ENCODE measurements at places on chromosomes 12 and 14.
A peak's percentile ranks its signal among the peaks of the same experiment; 100 is the strongest.

DNA sequence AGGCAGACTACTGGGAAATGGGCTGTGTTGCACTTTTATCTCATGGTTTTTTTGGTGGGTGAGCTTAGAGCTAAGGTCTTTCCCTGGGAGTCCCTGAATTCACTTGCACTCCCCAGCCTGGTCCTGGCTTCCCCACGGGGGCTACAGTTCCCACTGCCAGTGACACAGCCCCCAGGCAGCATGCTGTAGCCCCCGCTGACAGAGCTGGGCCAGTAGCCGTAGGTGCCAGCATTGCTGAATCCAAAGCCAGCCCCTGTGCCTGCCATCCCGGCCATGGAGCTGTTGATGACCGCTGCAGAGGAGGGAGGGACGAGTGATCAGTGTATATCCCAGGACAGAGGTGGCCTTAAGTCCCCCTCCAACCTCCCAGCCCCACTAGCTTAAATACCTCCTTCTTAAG is 6.9 kb upstream of the KRT72 start:
- no peak for DNase-seq

- DNase-seq = no peak
Observed at GRCh38 chr12:32471591-32472001, 72.2 kb downstream of the FGD4 start.

GRCh38 chr12:21500786-21501257 is 613 bp downstream of the RECQL start:
- DNase-seq = no peak

DNA sequence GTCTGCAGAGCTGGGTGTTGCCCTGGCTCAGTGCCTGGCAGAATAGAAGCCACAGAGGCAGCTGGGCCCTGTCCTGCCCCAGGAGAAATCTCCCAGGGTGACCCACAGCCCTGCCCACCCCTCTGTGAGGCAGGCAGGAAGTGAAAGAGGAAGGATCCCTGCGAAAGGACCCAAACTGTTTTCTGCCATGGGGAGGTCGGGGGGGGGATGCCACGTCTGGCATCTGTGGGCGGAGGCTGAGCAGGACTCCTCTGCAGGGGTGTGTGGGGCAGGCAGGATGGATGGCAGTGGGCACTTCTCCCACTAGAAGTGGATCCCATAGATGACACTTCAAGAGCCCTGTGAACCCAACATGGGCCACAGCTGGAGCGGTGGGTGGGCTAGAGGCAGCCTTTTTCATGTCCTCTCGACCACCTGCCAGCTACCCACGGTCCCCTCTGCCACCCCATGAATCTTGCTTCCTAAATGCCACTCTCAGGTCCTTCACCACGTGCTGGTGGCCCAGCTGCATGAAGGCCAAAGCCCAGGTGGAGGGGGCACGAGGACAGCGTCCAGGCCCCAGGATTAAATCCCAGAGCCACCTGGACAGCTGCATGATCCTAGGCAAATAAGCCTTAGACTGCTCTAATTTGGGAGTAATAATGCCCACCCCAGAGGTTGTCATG is 3.6 kb downstream of the PAPLN start:
- no peak for DNase-seq

GRCh38 chr14:104174051-104174450 is 35.7 kb downstream of the KIF26A start:
- DNase-seq = no peak

- DNase-seq = no peak
Observed at GRCh38 chr12:126773491-126773890, 1493.5 kb upstream of the TMEM132C start.

GRCh38 chr12:49515266-49515665 is 23.6 kb upstream of the KCNH3 start:
- DNase-seq = no peak

DNA sequence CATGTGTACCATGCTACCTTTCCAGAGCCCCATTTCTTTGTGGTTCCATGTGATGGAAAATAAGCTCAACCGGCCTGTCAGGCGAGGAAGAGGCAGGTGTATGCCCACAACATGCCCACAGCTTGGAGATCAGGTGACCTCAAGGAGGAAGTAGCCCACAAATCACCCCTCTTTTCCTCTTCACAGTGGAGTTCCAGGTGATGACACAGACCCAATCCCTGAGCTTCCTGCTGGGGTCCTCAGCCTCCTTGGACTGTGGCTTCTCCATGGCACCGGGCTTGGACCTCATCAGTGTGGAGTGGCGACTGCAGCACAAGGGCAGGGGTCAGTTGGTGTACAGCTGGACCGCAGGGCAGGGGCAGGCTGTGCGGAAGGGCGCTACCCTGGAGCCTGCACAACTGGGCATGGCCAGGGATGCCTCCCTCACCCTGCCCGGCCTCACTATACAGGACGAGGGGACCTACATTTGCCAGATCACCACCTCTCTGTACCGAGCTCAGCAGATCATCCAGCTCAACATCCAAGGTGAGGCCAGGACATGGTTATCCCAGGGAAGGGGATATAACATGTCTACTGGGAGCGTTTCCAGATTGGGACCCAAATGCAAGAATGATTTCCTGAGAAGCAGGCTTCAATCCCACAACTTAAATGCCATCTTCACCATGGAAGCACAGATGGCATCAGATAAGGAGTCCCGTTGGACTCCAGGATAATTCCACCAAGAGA is 5.5 kb downstream of the TAPBPL start:
- no peak for DNase-seq

GRCh38 chr12:94240171-94240570 is 91.8 kb downstream of the PLXNC1 start:
- DNase-seq = no peak

DNA sequence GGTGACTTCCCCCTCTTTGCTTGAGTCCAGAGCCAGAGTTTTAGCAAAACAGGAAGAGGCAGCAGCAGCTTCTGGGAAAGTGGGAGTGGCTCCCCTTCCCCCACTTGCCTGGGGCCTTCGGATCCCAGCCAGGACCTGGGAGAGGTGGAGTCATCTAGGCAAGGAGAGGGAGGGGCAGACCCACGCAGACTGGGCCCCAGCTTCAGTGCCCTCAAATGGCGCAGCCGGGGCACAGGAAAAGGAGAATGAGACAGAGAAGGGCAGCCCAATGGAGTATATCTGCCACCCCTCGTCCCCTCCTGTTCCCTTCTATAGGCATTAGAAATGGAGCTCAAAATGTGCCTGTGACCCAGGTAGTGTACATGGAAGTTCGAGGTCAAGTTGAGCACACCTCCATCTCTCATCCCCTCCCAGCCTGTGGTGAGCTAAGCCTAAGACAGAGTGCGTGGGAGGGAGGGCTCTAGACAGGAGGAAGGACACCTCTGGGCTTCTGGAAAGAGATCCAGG is 9.3 kb upstream of the HDAC7 start:
- DNase-seq = no peak

- DNase-seq = peak; percentile 99
Observed at GRCh38 chr12:120317224-120318105, 10.1 kb downstream of the PLA2G1B start.

GRCh38 chr12:5243014-5243413 is 188.9 kb upstream of the NTF3 start:
- no peak for DNase-seq

- DNase-seq = peak; percentile 72
Observed at GRCh38 chr14:23398348-23398747, 9.7 kb downstream of the MYH6 start.

DNA sequence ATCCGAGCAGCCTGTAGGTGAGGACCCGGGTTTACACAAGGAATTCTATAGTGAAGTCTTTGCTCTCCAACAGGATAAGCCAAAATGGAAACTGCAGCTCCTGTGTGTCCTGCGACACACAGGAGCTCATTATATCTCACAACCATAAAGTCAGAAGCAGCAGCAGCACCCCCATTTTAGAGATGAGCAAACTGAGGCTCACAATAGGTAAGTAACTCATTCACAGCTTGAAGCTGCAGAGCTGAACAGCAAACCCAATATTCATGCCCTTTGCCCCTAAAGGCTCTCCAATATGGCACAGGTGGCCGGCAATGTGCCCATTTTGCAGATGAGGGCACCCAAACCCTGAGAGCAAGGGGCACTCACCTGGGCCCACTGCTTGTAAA is 4.6 kb downstream of the NCOR2 start:
- no peak for DNase-seq

GRCh38 chr12:14849661-14850060 is 6.3 kb upstream of the ART4 start:
- no peak for DNase-seq

DNA sequence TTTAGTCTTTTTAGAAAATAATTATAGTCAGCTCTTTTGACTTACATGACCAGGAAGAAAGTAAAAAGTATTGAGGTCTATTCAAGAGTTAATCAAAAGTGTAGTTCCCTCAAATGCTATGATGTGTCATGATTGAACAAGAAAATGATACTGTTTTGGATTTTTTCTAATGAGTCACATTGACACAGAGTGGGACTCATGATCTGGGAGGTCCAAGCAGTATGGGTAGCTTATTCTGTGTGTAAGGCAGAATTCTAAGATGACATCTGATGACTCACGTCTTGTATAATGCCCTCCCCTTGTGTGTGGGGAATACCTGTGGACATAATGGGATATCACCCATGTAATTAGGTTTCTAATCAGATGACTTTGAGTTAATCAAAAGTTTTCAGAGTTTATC is 178.1 kb upstream of the DDHD1 start:
- DNase-seq = no peak

DNA sequence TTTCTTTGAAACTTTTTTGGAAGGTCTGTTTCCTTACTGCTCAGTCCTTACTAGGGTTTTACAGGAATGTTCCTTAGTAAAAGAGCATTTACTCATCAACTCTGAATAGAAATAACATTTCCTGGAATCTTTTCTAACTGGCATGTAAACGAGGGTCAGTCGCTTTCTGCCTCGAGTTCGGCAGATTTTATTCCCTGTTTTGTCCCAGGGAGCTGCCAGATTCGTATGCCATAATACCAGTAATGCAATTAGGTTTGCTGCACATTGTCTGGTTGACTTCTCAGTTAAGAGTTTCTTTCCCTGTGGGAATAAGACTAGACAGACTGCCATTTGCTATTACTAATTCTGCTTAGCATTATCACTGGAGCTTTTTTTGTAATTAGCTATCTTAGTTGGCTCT is 91.9 kb downstream of the VRK1 start:
- no peak for DNase-seq

- no peak for DNase-seq
Observed at GRCh38 chr14:68079941-68080697, 260.5 kb downstream of the RAD51B start.

DNA sequence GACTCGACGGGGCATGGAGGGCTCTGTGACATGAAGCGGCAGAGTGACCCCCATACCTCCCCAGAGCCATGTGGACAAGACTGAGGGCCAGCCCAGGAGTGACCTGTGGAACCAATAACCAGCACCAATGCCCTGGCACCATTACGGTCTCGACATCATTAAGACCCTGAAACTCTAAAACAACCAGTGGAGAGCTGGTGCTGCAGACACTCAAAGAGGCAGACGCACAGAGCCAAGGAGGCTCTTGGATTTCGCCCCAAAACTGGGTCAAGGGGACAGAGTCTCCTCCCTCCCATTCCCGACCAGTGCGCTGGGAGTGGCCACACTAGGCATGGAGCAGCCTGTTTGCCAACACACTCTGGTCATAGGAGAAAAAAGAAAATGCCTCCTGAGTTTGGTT is 41.6 kb upstream of the VASH1 start:
- DNase-seq = no peak

GRCh38 chr12:76340680-76341435 is 7.4 kb downstream of the BBS10 start:
- DNase-seq = no peak

DNA sequence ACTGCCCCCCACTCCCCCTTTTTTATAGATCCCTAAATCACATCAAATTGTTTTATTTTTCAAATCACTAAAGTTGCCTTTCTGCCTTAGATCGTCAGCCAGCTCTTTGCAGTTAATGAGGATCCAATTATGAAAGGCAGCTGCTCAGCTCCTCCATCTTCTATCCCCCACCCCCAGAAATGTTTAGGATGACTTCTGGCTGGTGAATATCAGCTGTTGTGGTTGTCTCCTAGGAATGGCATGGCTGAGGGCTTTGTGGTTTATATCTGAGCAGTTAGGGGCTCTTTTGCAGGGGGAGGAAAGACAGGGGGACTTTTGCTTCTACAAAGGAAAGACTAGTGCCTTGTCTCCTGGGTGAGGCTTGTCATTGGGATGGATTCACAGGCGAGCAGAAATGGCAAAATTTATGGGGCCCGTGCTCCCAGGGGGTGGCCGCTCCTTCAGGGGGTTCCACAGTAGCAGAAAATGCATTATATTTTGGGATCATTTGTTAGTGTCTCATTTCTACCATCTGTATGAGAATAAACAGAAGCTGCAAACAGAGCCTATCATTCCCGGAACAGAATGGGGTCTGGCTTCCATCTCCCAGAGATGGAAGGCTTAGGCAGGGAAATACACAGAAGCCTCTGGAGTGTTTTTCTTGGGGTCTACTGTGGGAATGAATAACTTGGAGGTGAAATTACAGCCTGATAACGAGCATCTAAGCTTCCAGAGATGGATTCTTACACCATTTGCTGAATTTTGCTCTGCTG is 6.5 kb downstream of the JDP2 start:
- no peak for DNase-seq

DNA sequence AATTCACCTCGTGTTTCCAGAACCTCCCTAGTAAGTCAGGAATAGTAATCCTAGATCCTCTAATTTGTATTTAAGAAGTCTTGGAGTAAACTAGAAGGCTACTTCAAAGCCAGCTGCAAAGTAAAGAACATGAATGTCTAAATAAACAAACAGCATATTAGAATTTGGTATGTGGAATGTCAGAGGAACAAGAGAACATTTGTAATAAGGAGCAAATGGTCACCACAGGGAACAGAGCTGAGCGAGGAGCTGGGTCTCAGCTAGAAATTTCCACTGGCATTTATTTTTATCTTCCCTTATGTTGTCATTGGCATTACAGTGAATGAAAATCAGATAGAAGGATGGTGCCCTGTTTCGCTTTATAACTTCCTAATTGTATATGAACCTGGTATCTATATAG is 50.2 kb downstream of the FRMD6 start:
- no peak for DNase-seq

DNA sequence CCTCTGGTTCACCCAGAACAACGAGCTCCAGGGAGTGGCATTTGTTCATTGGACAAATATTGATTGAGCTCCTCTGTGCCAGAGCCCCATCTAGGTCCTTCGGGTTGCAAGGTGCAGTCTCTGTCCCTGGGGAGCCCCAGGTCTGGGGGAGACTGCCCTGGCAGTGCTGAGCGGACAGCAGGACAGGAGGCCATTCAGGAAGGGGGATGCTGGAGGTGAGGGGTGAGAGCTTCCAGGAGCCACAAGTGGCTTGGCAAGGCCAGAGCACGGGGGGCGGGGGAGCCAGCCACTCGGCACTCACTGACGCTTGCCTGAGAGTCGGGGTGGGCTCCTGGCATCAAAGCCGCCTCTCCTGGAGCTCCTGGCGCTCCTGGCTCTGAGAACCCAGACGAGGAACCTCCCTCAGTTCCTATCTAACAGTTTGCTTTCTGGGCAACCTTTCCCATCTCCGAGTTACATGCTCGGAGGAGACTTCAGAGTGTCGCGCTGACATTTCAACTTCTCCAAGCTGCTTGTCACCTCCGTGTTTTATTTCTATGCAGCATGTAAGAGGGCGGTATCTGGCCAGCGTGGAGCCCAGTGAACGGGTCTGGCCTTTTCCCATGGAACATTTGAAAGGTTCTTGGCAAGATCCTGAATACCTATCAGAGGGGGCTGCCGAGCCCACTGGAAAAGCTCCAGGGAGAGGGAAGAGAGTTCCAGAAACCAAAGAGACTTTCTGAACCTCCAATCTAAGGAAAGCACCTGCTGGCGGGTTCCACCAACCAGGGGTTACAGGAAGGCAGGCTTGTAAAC is 62.0 kb upstream of the BCL11B start:
- DNase-seq = no peak
